Stimulated activated CD4-positive, alpha-beta T cell treated with anti-CD3 and anti-CD28 coated beads, TNF-alpha, amount 100 ng/mL, for 48 hours (primary cell): ENCODE measurements at places on chromosomes 3 and 15.
A peak's percentile ranks its signal among the peaks of the same experiment; 100 is the strongest.

DNA sequence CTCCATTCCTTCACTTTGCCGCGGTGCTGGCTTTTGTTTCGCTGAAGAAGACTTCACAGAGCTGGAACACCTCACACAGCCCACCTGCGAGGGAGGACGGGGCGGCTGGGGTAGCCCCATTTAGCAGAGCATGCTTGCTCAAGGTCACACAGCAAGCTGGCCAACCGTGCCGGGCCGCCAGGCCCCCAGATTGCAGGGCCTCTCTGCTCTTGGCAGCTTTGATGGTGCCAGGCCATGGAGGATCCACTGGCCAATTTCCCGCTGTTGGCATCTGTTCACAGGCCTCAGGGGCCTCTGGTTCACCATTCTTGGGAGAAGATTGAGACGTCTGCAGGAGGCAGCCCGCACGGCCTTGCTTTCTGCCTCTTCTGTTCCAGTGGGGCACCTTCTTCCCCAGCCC, 77.9 kb upstream of the LINGO1 start:
- no peak for DNase-seq

DNA sequence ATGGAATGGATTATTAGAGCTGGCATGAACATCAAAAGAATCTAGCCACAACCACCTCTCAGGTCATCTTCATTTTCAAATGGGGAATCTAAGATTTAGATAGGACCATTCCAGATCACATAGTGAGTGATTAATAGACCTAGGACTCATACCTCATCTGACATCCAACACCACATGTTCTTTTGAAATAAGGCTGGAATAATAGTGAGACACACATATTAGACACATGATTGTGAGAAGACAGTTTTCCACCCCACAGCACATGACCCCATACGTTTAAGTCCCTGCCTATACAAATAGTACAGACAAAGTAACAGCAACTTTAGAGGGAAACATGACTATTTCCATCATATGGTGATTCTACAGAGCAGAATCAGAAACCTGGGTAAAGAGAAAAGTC, 344.7 kb upstream of the TPRG1 start:
- DNase-seq, result no peak

GRCh38 chr15:31200735-31201151, 99.2 kb upstream of the TRPM1 start:
- DNase-seq, result peak; percentile 41

DNA sequence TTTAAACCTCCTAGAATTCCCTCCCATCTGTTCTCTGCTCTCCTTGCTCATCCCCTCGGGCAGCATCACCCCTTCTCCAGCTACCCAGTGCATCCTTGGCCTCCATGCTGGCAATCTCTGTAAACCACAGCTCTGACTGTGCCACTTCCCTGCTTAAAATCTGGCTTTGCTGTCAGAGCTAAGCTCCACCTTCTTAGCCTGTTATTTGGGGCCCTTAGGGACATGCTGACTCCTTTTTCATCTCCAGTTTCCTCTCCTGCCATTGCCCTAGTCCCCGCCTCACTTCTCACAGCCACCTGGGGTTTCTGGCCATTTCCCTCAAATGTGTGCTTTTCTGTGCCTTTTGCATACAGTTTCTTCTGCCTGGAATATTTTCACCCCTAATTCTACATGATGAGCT, 5.7 kb downstream of the SLC6A20 start:
- DNase-seq, result no peak

GRCh38 chr3:34675383-34676120, 877.1 kb downstream of the PDCD6IP start:
- no peak for DNase-seq

DNA sequence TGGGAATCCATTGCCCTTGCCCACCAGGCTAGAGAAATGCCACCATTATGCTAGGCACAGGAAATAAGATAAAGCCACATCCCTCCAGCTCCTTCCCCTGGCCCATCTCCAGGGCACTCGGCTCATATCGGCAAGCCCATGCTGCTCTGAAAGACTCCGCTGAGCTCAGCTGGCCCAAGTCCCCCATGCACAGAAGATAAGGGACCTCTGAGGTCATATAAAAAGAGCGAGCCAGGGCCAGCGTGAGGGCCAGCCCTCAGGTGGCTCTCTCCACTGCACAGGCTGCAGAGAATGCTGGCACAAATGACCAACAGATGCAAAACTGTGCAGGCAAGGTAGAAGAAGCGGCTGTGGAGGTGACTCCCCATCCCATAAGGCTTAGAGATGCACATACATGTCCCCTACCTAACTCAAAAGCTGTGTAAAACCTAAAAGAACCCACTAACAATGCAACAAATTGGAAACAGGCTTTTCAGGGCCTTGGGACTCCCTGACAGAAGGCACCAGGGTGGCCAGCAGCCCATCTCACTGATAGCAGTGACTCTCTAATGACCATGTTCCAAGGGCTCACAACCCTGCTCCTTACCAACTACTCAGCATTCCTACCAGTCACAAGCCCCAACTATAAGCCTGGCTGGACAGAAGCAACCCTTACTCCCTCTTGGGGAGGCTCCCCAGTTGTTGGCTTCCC, 3.0 kb downstream of the RAB6B start:
- DNase-seq, result no peak

- DNase-seq, result no peak
These were observed 24.8 kb downstream of the IL16 start for GRCh38 chr15:81221449-81221848.

- no peak for DNase-seq
These were observed 265.9 kb downstream of the SHQ1 start for GRCh38 chr3:72582211-72582878.

- DNase-seq, result no peak
These were observed 93.4 kb downstream of the CHSY1 start for GRCh38 chr15:101158166-101159095.

DNA sequence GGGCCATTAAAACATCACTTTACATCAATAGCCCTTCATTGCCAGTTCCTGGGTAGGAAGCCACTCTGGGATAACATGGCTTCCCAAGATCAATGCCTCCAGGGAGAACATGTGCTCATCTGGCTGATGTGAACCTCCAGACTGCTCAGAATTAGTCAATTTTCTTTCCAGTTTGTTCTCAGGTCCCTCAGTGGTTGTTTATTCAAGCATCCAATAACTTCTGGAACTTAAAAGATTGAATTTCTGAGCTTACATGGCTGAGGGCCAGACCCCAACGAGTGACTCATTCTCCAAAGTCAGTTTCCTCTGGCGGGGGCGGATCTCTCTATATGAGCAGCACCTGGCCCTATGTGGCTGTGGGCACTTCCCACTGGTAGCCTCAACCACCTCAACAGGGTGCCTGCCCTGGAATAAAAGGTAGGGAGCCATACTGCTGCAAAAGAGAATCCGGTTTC, 34.0 kb downstream of the LYZL4 start:
- peak; percentile 59 for DNase-seq

- no peak for DNase-seq
These were observed 87.8 kb upstream of the CTDSPL start for GRCh38 chr3:37773911-37774310.

GRCh38 chr3:24628523-24629258, 134.0 kb upstream of the THRB start:
- DNase-seq, result no peak

GRCh38 chr3:156862338-156862737, 36.2 kb downstream of the LEKR1 start:
- DNase-seq, result no peak

DNA sequence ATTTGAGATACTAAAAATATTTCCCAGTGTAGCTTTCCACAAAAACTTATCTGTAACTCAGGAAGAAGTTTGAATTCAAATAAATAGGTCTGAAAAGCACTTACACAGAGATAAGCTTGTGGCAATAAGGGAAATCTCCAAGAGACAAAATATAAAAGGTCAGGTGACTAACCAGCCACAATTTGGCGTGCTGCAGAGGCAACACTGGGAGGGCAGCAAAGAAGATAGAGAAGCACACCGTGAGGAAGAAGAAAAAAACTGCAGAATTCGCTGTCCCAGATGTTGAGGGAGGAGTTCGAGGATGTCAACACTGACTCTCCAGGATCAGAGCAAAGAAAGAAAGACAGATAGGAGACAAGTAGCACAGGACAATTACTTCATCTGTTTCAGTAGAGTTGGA, 204.4 kb downstream of the FMN1 start:
- DNase-seq, result no peak

GRCh38 chr15:100029045-100029444, 295.8 kb upstream of the LYSMD4 start:
- no peak for DNase-seq

- no peak for DNase-seq
These were observed 525.5 kb downstream of the ZIC1 start for GRCh38 chr3:147934451-147935180.

DNA sequence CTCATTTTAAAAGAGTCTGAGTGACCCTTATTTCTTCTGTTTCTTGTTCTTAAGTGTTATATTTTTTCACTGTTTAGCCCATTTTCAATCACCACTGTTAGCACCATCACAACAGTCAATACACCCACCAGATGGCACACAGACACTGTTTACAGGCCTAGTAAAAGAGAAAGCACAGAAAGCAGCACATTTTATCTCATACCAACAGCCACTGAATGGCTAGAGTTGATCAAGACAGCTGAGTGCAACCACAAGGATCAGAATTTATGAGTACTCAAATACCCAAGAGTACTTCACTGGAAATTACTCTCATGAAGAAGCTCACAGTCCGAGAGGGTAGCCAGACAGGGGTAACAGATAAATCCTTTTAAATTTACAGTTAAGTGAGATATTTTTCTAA, 127.0 kb downstream of the TFDP2 start:
- no peak for DNase-seq

DNA sequence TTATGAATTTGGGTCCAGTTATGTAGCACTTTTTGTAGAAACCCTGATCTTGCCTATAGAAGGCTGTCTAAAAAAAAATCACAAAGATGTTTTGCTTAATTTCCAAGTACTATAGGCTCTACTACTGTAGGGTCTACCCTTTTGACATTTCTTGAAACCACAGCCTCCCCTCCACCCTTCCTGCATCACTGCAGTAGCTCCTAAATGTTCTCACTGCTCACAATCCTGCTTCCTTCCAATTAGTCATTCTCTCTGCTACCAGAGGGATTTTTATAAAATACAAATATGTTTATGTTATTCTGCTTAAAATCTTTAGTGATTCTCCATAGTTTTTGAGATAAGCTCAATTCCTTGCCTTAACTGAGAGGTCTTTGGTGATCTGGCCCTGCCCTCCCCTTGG, 114.0 kb downstream of the CYP19A1 start:
- no peak for DNase-seq

- DNase-seq, result no peak
These were observed 6.9 kb upstream of the SKIC8 start for GRCh38 chr15:78306176-78306774.

DNA sequence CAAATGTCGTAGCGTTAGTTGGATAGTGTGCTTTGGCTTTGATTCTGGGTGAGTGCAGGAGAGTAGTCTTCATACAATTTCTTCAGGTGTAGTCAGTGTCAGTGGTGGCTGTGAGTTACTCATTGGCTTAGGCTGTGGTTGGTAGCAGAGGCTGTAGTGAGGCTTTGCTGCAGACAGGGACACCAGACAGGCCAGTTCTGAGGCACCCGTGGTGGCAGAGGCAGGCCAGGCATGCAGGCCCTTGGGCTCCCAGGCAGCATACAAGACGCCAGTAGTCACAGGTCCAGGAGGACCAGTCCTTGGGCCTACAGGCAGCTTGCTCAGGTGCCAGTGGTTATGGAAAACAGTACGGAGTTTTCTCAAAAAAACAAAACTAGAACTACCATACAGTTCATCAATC, 61.3 kb downstream of the DMXL2 start:
- DNase-seq, result no peak

DNA sequence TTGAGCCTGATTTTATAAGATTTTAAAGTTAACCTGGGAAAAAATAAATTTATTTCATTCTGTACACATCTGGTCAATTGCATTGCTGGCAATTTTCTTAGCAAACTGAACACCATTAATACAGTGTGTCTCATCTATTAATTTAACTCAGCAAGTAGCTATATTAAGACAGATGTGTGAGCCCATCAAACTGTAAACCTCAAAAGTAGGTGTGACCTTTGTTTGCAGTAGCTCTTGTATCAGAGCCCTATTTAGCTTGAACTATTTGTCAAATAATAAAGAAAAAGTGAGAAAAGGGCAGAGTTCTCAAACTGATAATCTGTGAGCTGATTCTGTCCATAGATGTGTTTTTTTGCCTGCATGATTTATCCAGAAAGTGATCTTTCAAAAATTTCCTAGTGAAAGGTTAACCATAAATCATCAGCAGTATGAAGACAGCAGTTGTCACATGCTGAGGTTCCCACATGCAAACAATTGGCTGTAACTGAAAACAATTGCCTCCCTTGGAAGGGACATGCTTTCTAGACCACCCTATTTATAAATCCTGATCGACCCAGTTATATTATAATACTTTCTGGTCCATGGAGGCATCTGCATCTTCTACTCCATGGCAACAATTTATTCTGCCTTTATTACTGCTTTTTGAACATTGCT, 646.5 kb downstream of the NSUN3 start:
- DNase-seq, result no peak

GRCh38 chr3:128665362-128666021, 14.9 kb upstream of the RPN1 start:
- DNase-seq, result no peak
